Activated CD4-positive, alpha-beta T cell treated with anti-CD3 and anti-CD28 coated beads, Interleukin-2, amount 10 ng/mL, durations not matched to agents 24 days and 14 days (primary cell): ENCODE measurements at places on chromosomes 1 and 21. TPM values are rescaled to one million over a fixed set of nuclear protein-coding genes. Genes with fewer than 3 reads are reported as not detected.

Gene CADM3
- total RNA-seq, result not detected in 2 replicates

Gene DEGS1
- total RNA-seq, result 51.8 and 56.3 TPM in 2 replicates

Gene LCE3B
- not detected in 2 replicates for total RNA-seq

Gene DUSP23
- total RNA-seq, result 30.9 and 33.0 TPM in 2 replicates

Gene SYT14
- not detected in 2 replicates for total RNA-seq

- no peak for DNase-seq
These were observed 70.9 kb downstream of the NAV1 start for GRCh38 chr1:201609661-201610318.

DNA sequence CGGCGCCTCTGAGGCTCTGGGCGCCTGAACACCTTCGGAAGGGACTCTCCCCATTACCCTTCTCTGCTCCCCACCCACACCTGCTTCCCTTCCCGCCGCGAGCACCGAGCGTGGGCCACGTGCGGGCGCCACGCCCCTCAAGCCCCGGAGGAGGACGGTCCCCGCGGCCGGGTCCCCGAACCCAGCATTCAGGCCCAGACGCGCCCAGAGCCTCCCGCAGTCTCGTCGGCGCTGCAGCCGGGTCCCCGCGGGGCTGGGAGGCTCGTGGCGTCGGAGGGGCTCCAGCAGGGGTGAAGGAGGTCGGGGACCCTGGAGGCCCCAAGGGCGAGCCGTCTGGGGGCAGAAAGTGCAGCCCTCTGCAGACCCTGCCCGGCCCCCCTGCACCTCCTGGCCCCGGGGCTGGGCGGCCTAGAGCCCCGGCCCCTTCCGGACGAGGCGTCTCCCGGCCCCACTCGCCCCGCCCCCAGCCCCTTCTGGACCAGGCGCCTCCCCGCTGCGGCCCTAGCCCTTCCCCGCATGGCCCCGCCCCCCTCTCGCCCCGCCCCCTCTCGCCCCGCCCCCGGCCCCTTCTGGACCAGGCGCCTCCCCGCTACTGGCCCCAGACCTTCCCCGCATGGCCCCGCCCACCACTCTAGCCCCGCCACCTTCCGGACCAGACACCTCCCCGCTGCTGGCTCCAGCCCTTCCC lies 378 bp upstream of the SMIM1 start:
- peak; percentile 95 for DNase-seq

DNA sequence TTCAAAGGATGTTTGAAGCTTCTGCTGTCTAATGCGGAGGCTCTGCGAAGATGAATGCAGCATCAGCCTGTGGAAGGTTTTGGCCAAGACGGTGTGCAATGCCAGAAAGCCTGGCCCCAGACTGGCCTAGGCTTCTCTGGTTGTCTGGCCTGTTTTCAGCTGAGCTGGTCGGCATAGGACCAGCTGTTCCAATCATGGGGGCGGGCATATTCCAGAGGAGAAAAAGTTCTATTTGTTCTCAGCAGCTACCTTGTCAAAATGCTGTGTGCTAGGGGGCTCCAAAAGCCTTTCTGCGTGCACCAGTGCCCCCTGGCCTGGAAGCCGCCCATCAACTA lies 57.6 kb downstream of the TGFB2 start:
- DNase-seq, result no peak

- DNase-seq, result peak; percentile 68
These were observed 5.6 kb upstream of the DDOST start for GRCh38 chr1:20666804-20667203.

DNA sequence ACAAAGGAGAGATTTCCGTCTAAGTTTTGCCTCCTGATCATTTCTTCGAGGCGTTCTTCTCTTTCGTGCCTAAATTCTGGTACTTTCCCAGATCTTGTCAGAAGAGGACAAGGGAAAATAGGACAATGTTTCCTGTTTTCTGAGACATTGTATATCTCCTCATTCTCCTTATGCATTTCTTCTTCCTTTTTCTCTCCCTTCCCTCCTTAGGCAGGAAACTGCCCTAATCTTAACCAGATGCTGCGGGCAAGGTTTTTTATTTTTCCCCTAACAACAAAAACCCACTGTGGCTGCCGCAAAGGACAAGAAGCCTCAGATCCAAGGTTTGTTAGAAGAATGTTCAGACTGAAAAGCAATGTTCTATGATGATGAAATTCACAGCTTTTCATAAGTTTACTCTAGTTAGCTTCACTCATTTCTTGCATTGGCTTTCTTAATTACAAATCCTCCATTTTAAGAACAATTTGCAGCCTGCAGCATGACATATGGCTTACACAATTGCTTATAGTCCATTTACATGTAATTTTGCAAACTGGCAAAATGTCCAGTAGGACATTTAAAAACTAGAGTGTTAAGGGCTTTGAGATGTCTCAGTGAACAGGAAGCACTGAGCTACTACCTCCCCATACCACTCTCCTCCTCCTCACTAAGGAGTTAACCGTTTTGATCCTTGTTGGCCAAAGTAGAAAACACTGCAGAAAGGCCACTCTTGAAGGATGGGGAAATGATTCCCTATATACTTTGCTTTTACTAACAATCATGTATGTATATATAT lies 624 bp downstream of the CTSK start:
- DNase-seq, result no peak

GRCh38 chr21:26962621-26963181 lies 4.2 kb downstream of the ADAMTS5 start:
- DNase-seq, result no peak
